Ureter (tissue), 1 donor: ENCODE measurements at places on chromosomes 11 and 22. TPM values are rescaled to one million over a fixed set of nuclear protein-coding genes. Genes with fewer than 3 reads are reported as not detected.

GRCh38 chr11:1896923-1897322 lies 5.2 kb upstream of the PRR33 start:
- DNase-seq: no peak

DNA sequence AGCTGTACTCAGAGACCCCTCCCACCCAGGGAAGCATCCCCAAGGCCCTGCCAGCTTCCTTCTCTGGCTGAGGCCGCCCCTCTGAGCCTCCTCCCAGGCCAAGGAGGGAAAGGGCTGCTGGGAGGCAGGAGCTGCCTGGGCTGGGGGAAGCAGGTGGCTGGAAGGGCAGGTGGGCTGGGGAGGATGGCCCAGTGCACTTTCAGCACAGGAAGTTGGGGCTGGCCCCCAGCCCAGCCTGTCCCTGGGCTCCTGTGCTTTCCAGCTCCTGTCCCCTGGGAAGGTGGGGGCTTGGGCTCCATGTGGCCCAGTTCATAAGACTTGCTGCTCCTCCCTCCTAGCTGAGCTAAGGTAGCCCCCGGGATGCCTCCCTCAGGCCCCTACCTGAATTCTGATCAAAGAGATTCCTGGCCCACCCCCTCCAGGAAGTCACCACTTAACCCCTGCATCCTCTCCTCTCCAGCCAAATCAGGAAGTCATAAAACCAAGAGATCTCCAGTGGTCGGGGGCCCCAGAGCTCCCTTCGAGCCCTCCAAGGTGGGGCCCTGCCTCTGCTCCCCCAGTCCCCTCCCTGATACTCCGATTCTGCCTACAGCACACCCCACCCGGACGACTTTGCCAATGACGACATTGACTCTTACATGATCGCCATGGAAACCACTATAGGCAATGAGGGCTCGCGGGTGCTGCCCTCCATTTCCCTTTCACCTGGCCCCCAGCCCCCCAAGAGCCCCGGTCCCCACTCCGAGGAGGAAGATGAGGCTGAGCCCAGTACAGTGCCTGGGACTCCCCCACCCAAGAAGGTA lies 4.9 kb downstream of the PPP1CA start:
- DNase-seq: no peak

GRCh38 chr11:2472428-2473186 lies 27.8 kb downstream of the KCNQ1 start:
- DNase-seq: peak; percentile 28

DNA sequence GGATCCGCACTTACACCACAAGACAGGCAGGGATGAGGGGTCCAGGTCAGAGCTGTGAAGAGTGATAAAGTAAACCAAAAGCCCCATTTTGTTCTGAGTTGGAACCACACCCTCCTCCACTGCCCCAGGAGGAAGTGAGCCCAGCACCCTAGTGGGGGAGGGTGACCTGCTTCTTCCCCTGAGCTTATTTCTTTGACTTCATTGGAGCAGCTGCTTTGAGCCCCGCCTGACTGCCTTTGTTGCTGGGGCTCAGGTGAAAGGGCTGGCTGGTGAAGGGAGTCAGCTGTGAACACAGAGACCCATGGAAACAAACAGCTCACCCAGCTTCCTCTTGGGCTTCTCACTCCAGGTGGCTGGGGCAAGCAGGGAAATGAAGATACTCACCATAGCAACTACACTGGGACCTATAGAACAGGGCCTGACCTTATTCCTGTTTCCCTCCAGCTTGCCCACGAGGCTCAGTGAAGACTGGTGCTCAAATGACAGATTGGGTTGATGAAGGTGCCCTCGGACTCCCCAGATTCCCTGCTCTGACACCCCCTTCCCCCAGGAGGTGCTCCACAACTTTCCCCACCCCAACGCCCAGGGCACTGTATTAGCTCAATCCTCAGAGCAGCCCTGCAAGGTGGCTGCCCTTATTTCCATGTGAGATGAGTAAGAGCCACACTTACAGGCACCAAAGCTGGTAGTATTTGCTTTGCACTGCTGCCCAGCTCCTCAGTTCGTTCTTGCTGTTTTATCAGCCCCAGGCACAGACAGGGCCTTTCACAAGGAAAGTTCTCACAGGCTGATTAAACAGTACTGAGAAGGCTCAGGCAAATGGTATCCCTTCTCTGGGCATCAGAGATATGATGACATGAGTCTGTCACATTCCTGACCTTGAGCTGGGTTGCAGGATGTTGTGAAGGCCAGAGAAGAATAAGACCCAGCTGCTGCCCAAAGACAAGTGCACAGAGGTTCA lies 2.4 kb downstream of the UCP2 start:
- DNase-seq: peak; percentile 84

Gene GAL3ST1
- total RNA-seq: 0.73 TPM

GRCh38 chr11:117657794-117658193 lies 139.2 kb downstream of the DSCAML1 start:
- DNase-seq: no peak

Gene CYTH4
- total RNA-seq: 16.3 TPM

DNA sequence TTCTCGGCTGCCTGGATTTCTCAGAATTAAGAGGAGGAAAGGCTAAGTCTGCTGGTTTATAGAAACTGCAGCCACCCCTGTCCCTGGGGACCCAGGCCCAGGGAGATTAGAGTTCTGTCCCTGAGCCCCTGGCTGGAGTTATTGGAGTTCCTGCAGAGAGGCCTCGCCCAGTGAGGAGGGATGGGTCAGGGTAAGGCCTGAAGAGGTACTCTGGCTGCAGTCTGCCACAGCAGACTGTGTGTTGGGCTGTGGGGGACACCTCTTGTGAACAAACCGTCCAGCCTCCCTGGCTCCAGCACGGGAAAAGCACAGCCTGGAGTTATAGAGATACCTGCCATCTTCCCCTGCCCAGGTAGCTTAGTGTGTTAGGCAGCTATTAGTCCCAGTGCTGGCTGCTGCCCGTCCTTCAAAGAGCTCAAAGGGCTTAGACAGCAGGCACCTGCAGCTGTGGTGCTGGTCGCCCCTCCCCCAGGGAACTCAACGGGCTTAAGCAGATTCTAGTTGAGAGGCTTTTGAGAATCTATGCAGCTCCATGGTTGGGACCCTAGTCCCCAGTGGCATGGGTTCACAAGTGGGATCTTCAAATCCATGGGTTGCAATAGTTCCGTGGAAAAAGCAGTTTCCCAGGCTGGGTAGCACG lies 36.6 kb upstream of the MUC15 start:
- DNase-seq: no peak

- no peak for DNase-seq
Measured at GRCh38 chr22:48927591-48927990, 900.1 kb downstream of the BRD1 start.
